ENCODE measurements at places on chromosomes 2 and 18. TPM values are rescaled to one million over a fixed set of nuclear protein-coding genes. Genes with fewer than 3 reads are reported as not detected.
A peak's percentile ranks its signal among the peaks of the same experiment; 100 is the strongest.

Gene SIX3
- not detected for total RNA-seq

Gene PARD6G
- 2.1 TPM for total RNA-seq

Gene CPS1
- total RNA-seq = 25.7 TPM

Gene SMC6
- total RNA-seq = 22.8 TPM

Gene DSC2
- total RNA-seq = under 0.01 TPM

Gene CRYGD
- not detected for total RNA-seq

Gene EGR4
- total RNA-seq = under 0.01 TPM

Gene GPR17
- total RNA-seq = not detected

Gene TRIP12
- total RNA-seq = 210 TPM

Gene TTC21B
- 28.6 TPM for total RNA-seq

Gene IL1RN
- not detected for total RNA-seq

DNA sequence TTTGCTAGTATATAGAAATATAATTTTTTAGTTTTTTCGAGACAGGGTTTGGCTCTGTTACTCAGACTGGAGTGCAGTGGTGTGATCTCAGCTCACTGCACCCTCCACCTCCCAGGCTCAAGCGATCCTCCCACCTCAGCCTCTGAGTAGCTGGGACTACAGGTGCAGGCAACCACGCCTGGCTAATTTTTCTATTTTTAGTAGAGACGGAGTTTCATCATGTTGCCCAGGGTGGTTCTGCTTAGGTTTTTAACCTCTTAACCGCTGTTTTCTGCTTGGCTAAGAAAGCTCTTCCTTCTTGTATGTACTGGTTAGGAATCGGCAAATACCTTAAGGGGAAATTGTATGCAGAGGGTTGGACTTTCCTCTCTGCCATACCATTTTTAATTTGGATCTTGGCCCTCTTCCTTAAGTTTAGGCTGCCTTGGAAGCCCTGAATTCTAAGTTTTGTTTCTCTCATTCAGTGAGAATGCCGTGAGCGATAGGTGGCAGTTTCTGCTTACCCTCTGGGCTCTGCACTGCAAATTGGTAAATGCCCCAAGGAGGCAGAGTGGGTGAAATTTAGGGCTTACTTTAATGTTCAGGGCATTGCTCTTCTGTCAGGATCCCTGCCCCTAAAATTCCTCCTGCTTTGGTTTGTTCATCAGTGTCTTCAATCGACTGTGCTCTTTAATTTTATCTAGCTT lies 32.3 kb downstream of the EML6 start:
- no peaks in the 10 kb centered on the region for H3K27me3 ChIP-seq
- no peak overlapping the region for H3K27ac ChIP-seq
- no peak overlapping the region for H3K4me3 ChIP-seq
- H3K36me3 ChIP-seq = no peaks in the 10 kb centered on the region
- no peaks in the 10 kb centered on the region for H3K4me1 ChIP-seq

DNA sequence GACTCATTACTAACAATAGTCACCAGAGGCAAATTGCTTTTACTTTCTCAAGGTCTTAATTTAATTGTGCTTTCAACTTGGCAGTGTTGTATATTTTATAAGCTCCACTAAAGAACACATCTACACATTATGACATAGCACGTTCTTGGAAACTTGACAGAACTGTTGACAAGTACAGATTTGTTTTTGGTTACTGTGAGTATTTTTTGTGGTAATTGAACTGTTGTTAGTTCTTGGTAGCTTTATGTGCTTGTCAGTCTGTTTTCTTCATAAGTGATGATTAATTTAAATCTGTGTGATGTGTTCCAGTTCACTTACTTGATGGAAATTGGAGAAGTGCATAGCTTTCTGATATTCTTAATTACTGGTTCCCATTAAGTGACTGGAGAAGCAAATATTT lies 63.9 kb downstream of the COMMD1 start:
- H3K4me3 ChIP-seq = no peak overlapping the region
- no peak for DNase-seq
- H3K36me3 ChIP-seq = no peaks in the 10 kb centered on the region
- H3K27me3 ChIP-seq = no peaks in the 10 kb centered on the region
- H3K27ac ChIP-seq = no peak overlapping the region

DNA sequence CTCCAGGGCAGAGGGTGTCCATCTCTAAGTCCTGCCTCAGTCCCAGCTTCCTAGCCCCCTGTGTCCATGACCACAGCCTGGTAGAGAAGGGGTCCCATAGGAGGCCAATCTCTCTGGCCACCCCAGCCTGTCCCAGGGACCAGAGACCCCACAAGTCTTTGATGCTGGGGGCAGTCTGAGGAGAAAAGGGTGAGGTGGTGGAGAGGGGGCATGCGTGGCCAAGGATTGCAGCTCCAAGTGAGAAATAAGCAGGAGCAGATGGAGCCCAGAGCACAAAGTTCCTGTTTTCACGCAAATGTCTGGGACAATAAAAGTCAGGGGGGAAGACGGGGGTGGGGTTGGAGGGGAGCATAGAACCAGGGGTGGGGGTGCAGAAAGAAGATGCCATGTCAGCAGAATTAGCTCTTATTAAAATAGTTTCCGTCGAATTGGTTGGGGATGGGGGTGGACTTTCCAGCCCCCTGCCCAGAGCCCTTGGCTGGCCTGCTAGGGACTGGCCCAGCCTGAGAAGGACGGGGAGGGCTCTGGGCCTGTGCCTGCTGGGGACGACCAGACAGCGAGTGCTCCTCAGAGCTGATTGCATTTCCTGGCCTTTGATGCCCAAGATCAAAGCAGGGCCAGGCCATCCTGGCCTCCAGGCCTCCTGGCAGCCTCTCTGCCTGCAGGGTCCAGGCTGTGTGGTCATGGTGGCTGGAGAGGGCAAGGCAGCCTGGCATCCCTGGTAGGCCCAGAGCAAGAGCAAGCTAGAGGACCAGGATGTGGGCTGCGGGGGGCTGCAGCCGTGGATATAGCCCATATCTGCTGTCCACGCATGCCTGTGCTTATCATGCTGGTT lies 337.1 kb downstream of the DYSF start:
- H3K4me1 ChIP-seq = no peaks in the 10 kb centered on the region
- no peak for DNase-seq
- no peaks in the 10 kb centered on the region for H3K36me3 ChIP-seq
- H3K4me3 ChIP-seq = no peak overlapping the region
- peaks cover 5% of the 10 kb centered on the region for H3K27me3 ChIP-seq

DNA sequence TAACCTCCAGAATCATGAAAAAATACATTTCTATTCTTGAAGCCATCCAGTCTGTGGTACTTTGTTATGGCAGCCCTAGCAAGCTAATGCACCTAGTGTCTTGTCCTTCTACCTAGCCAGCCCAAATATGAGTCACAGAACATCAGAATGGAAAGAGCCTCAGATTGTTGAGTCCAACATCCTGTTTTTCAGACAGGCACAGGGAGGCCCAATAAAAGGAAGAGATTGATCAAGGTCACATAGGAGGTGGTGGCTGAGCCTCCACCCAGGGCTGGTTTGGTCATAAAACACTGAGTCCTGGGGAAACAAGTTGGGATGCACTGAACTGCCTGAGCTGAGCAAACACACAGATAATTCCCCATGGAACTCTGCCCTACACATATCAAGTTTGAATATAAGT lies 195.5 kb downstream of the TTC32 start:
- H3K4me1 ChIP-seq = no peaks in the 10 kb centered on the region
- H3K36me3 ChIP-seq = no peaks in the 10 kb centered on the region
- H3K27ac ChIP-seq = no peak overlapping the region

GRCh38 chr2:226837787-226838603 lies 2.1 kb downstream of the RHBDD1 start:
- no peak for DNase-seq
- H3K27ac ChIP-seq = no peak overlapping the region
- H3K36me3 ChIP-seq = peaks cover 1% of the 10 kb centered on the region
- no peaks in the 10 kb centered on the region for H3K4me1 ChIP-seq
- H3K4me3 ChIP-seq = no peak overlapping the region
- H3K27me3 ChIP-seq = no peaks in the 10 kb centered on the region

DNA sequence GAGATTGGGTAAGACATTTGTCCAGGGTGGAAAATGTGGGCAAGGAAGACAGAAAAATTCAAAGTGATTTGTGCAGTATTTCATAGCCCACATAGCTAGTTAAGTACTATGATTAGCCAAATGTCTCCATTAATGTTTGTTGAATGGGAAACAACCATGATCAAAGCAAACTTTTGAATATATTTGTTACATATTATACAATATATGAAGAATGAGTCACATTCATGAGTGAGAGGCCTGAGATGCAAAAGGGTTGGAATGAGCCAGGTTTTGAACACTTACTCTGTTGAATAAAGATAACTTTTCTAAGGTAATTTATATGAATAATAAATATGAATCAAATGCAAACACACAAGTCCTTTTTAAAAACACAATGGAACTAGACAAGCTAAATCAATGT lies 984.5 kb upstream of the CDH2 start:
- H3K4me3 ChIP-seq = no peak overlapping the region
- no peak overlapping the region for H3K27ac ChIP-seq
- H3K4me1 ChIP-seq = peaks cover 19% of the 10 kb centered on the region
- DNase-seq = no peak

- H3K27me3 ChIP-seq = no peaks in the 10 kb centered on the region
- no peak for DNase-seq
- H3K36me3 ChIP-seq = no peaks in the 10 kb centered on the region
- no peak overlapping the region for H3K4me3 ChIP-seq
- H3K4me1 ChIP-seq = no peaks in the 10 kb centered on the region
Observed at GRCh38 chr2:186949726-186950256, 100.8 kb upstream of the ZSWIM2 start.

DNA sequence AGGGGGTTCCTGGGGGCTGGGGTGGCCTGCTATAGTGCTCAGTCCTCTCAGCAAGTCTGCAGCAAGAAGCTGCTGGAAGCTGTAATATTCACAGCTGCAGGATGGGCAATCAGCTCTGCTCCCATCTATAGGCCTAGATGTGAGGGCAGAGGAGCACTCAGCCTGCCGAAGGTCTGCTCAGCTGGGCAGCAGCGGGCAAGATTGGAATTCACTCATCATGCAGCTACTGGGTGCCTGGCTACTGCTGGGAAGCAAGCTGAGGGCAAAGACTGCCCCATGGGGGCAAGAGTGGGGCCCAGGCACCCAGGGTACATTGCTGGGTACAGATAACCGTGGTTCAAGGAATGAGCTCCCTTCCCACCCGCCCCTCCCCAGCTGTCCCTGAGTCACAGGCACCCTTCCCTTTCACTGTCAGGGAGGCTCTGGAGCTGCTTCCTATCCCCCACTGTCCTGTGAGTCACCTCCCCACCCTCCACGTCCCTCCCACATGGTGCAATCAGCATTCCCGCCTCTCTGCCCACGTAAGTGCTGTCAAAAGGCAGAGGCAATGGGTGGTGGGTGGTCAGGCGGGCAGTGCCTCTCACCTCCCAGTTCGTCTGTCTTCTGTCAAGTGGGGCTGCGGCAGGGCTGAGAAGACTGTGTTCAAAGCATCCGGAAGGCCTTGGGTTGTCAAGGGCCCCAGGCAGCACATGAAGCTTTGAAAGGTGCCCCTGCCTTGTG lies 169.2 kb downstream of the TRIM43 start:
- H3K27ac ChIP-seq = no peak overlapping the region
- H3K4me1 ChIP-seq = no peaks in the 10 kb centered on the region
- H3K36me3 ChIP-seq = no peaks in the 10 kb centered on the region
- no peak overlapping the region for H3K4me3 ChIP-seq
- DNase-seq = peak; percentile 88
- no peaks in the 10 kb centered on the region for H3K27me3 ChIP-seq

- H3K27ac ChIP-seq = no peak overlapping the region
- no peaks in the 10 kb centered on the region for H3K27me3 ChIP-seq
- H3K4me3 ChIP-seq = no peak overlapping the region
- no peak for DNase-seq
- no peaks in the 10 kb centered on the region for H3K36me3 ChIP-seq
Observed at GRCh38 chr2:156601855-156602551, 165.8 kb downstream of the GPD2 start.

DNA sequence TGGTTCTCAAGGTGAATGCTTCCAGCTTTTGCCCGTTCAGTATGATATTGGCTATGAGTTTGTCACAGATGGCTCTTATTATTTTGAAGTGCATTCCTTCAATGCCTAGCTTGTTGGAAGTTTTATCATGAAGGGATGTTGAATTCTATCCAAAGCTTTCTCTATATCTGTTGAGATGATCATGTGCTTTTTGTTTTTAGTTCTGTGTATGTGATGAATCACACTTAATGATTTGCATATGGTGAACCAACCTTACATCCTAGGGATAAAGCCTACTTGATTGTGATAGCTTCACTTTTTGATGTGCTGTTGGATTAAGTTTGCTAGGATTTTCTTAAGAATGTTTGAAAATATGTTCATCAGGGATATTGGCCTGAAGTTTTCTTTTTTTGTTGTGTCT lies 112.1 kb downstream of the MBD2 start:
- no peak for DNase-seq
- no peak overlapping the region for H3K27ac ChIP-seq
- H3K4me1 ChIP-seq = no peaks in the 10 kb centered on the region
- H3K4me3 ChIP-seq = no peak overlapping the region
- no peaks in the 10 kb centered on the region for H3K36me3 ChIP-seq

- H3K4me1 ChIP-seq = no peaks in the 10 kb centered on the region
- H3K27ac ChIP-seq = no peak overlapping the region
- H3K4me3 ChIP-seq = no peak overlapping the region
- H3K27me3 ChIP-seq = no peaks in the 10 kb centered on the region
- no peaks in the 10 kb centered on the region for H3K36me3 ChIP-seq
Observed at GRCh38 chr2:53231908-53232307, 535.7 kb upstream of the CHAC2 start.

DNA sequence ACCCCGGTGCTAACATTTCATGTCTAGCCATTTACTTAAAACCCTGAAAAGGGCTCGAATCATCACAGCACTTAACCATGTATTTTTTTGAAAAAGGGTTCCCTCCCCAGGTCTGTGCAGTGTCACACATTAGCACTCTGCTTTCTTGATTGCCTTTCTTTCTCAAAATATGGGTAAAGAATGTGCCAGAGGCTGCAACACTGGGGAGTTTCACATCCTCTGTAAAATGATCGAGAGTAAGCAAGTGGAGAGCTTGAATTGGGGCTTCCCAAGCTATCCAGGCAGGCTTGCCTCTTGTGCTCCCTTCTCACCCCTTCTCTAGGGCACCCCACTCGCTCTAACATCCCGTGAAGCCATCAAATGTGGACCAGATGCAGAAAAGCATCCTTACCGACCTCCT lies 177.0 kb upstream of the CCDC68 start:
- no peak for DNase-seq
- H3K36me3 ChIP-seq = no peaks in the 10 kb centered on the region
- no peaks in the 10 kb centered on the region for H3K4me1 ChIP-seq
- H3K27me3 ChIP-seq = no peaks in the 10 kb centered on the region
- H3K4me3 ChIP-seq = no peak overlapping the region

DNA sequence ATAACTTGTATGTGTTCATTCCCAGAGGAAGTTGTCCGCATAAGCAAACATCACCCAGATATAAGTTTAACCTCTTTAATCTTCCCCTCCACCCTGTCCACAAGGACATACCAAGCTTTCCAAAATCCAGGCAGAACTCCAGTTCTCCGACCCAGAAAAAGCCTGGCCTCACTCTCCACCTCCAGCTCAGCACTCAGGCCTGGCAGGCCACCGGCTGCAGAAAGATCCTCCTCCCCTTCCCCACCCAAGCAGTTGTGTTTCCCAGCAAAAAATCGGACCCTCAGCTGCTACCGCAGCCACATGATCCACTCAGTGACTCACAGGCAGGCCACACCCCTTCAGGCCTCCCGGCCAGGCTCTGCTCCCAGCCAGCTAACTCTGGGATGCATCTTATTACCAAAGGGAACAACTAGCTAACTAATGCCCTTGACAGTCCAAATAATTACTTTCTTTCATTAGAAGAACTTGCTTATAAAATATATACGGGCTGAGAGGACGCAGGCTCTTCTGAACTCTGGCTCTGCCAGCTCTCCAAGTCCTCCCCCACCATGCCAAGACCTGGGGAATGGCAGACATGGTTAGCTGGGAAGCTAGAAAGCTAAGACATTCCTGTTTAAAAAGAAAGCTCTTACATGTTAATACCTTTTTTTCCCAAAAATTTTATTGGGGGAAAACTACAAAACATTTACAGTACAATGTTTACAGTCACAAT lies 4.5 kb downstream of the ZFP36L2 start:
- peaks cover 8% of the 10 kb centered on the region for H3K36me3 ChIP-seq
- peak; percentile 99 for DNase-seq
- H3K27ac ChIP-seq = peak overlapping the region; percentile 84
- no peaks in the 10 kb centered on the region for H3K27me3 ChIP-seq

All from fibroblast of lung (primary cell).